ENCODE measurements at places on chromosomes 7 and 10. TPM values are rescaled to one million over a fixed set of nuclear protein-coding genes. Genes with fewer than 3 reads are reported as not detected.

The CACNA2D1 gene
- total RNA-seq, result 29.1 TPM

The MLXIPL gene
- 160 TPM for total RNA-seq

The SAMD9L gene
- total RNA-seq, result 6.5 TPM

DNA sequence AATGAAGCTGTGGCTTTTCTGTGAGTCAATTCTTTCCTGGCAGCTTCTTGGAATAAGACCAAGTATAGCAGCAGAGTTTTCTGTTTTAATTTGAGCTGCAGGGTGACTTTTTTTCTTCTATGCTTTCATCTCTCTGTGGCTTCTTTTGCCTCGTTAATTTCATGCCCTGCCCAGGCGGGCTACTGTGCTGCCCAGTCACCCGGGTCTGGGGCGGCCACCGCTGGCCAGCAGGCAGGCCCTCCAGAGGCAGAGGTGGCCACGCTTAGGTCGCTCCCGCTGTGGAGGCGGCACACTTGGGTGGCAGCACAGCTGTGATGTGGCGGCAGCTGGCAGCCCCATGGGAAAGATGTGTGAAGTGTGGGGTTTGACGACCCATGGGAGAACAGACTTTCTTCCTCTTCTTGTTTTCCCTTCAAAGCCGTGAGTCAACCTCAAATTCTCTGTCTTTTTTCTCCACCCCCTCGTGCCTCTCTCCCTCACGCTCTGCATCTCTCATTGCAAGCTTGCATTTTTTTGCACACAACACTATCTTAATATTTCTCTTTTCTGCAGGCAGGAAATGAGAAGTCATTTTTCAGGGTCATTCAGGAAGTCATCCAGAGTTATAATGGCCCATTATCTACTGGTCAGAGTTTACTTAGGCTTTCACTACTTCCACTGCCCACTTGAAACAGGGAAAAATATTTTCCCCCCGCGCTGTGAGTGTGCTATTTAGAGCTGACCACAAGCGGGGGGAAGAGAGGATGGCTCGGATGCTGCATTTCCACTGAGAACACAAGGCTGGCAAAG is 67.8 kb downstream of the EGFR start:
- H3K4me1 ChIP-seq, result peaks cover 18% of the 10 kb centered on the region
- no peaks in the 10 kb centered on the region for H3K36me3 ChIP-seq
- H3K27ac ChIP-seq, result peak overlapping the region; percentile 19
- no peak for DNase-seq
- no peaks in the 10 kb centered on the region for H3K27me3 ChIP-seq

GRCh38 chr7:12220389-12221046 is 9.4 kb downstream of the TMEM106B start:
- H3K4me3 ChIP-seq, result no peak overlapping the region
- H3K36me3 ChIP-seq, result no peaks in the 10 kb centered on the region
- H3K27ac ChIP-seq, result no peak overlapping the region
- H3K4me1 ChIP-seq, result no peaks in the 10 kb centered on the region

DNA sequence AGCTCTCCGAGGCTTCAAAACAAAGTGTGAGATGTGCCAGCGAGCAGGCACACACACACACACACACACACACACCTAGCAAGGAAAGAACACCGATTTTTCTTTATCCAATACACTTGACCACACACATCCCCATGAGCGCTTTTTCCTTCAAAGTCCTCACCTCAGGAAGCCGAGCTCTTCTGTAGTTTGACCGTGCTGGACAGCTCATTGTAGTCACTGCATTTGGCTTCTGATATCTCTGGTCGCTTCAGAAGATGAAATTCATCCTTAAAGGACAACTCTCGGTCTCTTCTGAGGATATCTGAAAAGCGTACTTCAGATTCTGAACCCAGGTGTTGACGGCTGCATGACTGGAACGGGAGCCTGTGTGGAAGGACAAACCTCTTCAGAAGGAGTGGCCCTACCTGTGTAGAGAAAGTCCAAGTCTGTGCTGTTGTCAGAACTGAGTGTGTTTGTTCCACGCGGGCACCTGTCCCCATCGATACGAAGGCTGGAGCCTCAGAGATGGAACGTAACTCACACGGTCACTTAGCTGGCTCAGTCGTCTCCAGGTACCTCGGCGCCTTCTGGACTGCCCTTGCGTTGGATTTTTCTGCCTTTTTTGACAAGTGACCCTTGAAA is 28.1 kb upstream of the SHH start:
- H3K27ac ChIP-seq, result no peak overlapping the region
- no peak for DNase-seq
- no peaks in the 10 kb centered on the region for H3K4me1 ChIP-seq
- no peak overlapping the region for H3K4me3 ChIP-seq
- no peaks in the 10 kb centered on the region for H3K27me3 ChIP-seq
- no peaks in the 10 kb centered on the region for H3K36me3 ChIP-seq

GRCh38 chr7:1662101-1662500 is 8.0 kb upstream of the ELFN1 start:
- H3K4me3 ChIP-seq, result no peak overlapping the region
- H3K4me1 ChIP-seq, result peaks cover 16% of the 10 kb centered on the region
- no peak overlapping the region for H3K27ac ChIP-seq
- no peaks in the 10 kb centered on the region for H3K36me3 ChIP-seq
- no peak for DNase-seq

- H3K27ac ChIP-seq, result no peak overlapping the region
- no peak overlapping the region for H3K4me3 ChIP-seq
- no peak for DNase-seq
- no peaks in the 10 kb centered on the region for H3K4me1 ChIP-seq
These were observed 16.1 kb upstream of the EN2 start for GRCh38 chr7:155441856-155442255.

Measured in testis (tissue), 5 donors.